ENCODE measurements at places on chromosomes 3 and 15.
A peak's percentile ranks its signal among the peaks of the same experiment; 100 is the strongest.

- DNase-seq = no peak
These were observed 316.2 kb downstream of the PTPRG start for GRCh38 chr3:61877359-61878138.

- DNase-seq = peak; percentile 35
These were observed 73.6 kb downstream of the TM4SF4 start for GRCh38 chr3:149547954-149548668.

- DNase-seq = no peak
These were observed 317.8 kb downstream of the SHQ1 start for GRCh38 chr3:72530426-72530825.

GRCh38 chr15:90046289-90046688, 45.2 kb downstream of the ZNF710 start:
- no peak for DNase-seq

GRCh38 chr15:92846741-92847140, 53.4 kb upstream of the CHD2 start:
- DNase-seq = no peak

- no peak for DNase-seq
These were observed 30.2 kb upstream of the BSN start for GRCh38 chr3:49523756-49524747.

- peak; percentile 77 for DNase-seq
These were observed 21.5 kb downstream of the SSUH2 start for GRCh38 chr3:8622873-8623691.

- peak; percentile 54 for DNase-seq
These were observed 34.7 kb downstream of the MYO5A start for GRCh38 chr15:52493968-52494367.

DNA sequence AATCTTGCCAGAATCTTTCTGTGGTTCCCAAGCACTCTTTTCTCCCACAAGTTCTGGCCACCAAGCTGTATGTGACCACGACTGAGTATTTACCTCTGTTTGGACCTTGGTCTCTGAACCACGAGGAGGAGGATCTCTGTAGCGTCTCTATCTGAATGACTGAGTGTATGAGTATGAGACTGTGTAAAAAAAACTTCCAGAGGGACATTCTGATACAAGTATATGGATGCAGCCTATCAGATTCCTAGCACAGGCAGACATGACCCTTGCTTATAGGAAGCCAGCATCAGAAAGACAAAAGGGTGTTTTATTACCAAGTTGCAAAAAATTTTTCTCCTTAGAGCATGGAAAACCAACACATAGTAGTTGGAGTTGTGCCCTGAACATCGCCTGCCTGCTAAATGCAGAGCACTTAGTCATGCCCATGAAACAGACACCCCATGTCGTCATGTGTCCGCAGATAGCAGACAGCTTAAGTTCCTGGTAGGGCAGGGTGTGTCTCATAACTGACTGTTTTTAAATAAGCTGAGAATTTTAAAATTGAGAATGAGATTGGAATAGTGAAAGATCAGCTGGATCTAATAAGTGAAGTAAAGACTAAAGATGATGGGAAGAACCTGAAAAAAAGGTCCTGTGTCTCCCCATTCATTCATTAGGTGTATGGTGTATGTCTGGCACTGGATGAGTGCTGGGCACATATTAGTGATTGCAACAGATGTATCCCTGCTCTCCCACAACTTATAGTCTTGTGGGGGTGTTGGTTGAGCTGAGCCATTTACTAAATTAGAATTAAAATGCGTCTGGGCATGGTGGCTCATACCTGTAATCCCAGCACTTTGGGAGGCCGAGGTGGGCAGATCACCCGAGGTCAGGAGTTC, 30.9 kb downstream of the DAG1 start:
- peak; percentile 69 for DNase-seq

- no peak for DNase-seq
These were observed 98.9 kb downstream of the ULK4 start for GRCh38 chr3:41863024-41863423.

DNA sequence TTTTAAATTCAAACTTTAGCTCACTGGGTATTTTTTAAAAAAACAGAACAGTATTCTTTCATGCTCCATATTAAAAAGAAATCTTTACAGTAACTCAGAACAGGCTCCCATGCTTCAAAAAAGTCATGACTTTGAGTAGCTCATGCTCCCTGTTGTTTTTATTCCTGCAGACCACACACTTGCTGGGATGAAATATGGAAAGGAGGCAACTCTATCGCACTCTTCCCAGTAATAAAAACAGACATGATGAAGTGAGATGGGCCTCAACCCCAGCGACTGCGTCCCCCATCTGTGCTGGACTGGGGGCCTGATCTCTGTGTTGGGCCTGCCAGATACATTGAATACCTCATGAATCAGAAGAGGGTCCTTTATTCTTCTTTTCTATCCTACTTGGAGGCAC, 58.9 kb downstream of the ARHGEF3 start:
- no peak for DNase-seq

GRCh38 chr3:61141227-61141626, 110.0 kb downstream of the FHIT start:
- DNase-seq = no peak

GRCh38 chr3:67650084-67650483, 4.3 kb downstream of the SUCLG2 start:
- DNase-seq = no peak

DNA sequence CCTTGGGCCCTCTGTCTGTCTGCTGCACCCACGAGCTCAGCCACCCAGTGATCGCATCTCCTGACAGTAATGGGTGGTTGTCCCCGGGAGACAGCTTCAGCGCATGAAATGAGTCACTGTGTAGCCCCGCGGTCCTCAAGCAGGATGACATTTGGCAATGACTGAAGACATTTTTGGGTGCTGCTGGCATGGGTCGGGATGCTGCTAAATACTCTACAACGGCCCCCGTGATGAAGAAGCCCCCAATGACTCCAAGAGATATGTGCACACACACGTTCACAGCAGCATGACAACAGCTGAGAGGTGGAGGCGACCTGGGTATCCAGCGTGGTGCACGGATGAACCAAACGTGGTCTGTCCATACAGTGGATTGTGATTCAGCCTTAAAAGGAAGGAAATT, 17.4 kb upstream of the ZXDC start:
- no peak for DNase-seq

- no peak for DNase-seq
These were observed 37.8 kb downstream of the PTH1R start for GRCh38 chr3:46915297-46915822.

DNA sequence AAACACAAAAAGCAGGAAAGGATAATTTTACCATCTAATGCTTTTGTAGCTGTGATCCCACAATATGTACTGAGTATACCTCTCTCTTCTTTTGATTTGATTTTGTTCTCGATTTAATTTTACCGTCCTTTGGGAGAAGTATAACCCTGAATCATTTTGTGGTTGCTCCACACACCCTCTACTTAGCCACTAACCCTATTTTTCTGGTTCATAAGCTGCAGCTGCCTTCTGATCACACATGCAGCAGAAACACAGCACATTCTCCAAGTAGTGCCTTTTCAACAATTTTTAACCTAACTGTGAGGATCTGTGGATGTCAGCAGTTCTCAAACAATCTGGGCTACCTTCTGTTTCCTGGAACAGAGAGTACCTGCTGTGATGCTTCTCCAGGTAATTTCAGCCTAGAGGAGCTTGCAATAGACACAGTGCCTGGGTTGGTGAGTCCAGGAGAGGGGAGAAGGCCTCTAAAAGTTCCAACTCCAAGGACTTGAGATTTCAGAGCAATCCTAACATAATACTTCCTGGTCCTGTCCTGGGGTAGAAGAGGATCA, 40.3 kb downstream of the HGD start:
- no peak for DNase-seq

DNA sequence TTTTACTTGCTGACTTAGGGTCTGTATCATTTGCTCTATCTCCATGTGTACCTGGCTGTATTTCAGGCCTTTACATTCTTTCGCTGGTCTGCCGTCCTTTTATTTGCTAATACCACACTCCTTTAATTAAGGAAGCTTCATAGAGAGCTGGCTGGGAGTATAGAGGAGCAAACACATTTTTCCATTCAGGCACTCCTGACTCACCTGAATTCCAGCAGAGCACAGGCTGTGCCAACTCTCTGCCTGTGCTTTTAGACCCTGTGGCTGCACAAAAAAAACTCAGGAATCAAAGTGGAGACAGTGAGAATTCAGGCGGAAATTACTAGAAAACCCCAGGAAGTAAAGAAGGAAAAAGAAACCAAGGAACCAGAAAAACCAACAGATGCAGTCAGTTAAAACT, 29.0 kb upstream of the ATP10A start:
- no peak for DNase-seq

DNA sequence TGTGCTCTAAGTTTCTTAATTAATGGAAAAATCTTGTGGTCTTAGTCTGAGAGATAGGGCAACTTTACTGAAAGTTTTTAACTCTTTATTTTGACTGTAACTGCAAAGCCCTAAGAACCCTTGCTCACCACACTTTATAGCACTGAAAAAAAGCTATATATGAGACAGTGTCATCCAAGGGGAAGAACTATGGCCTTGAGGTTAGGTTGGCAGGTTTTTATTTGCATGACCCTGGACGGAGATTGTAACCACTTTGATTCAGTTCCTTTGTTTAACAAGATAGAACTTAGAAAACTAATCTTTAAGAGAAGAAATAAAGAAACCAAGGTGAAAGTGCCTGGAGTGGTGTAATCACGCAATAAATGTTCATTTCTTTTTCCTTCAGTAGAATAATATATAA, 30.6 kb upstream of the LYSMD4 start:
- DNase-seq = no peak

GRCh38 chr15:69606144-69606543, 153.5 kb downstream of the RPLP1 start:
- no peak for DNase-seq

DNA sequence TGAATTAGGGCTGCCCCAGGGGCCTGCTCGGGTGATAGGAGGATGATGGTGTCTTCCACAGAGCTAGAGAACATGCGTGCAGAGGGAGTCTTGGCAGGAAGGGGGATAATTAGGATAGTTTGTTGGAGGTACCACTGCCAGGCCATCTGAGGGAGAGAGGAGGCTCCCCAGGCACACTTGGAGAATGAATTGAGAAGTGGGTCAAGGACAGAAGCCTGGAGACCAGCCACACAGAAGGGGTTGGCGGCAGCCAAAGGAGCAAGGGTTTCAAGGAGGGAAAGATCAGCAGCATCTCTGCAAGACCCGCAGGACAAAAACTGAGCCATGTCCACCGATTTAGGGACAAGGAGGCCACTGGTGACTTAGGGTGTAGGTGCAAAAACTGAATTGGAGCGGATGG, 6.9 kb downstream of the SLC28A1 start:
- no peak for DNase-seq

DNA sequence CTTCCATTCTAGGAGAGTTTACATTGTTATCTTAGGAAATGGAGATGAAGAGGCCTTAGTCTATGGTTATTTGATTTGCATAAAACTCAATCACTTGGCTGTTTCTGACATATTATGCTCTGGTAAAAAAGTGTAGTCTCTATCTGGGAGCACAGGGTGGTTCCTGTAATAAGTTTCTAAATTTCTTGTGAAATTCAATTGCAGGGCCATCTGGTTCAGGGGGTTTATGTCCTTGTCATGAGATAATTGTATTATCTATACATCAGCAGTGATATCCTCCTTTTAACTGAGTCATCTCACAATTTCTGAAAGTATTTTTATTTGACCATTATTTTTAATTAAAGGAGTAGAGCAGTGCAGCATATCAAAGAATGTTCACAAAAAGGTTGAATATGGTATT, 203.3 kb downstream of the MFSD1 start:
- DNase-seq = no peak

- no peak for DNase-seq
These were observed 158.3 kb downstream of the SLCO3A1 start for GRCh38 chr15:92011611-92012367.

GRCh38 chr15:34716111-34716510, 38.7 kb downstream of the GJD2 start:
- no peak for DNase-seq

DNA sequence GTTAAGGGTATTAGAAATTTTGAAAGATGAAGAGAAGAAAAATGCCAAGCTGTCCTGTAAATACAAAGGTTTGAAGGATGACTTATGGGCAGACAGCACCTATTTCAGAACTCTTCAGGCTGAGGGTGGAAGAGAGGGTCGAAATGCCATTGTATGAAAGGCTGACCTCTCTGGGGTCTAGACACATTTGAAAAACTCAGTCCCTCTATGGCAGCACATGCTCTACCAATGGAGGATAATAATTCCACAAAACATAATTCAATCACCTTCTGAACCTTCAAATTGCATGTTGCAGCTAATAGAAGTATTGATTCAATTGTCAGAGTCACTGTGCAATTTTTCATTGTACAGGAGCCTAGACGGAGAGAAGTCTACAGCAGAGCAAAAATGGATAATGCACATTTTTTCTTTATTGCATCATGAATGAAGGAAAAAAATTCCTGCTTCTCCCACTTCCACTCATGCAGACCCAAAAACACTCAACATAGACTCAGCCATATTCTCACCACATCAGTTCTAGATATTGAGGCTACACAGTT, 569.1 kb downstream of the TBL1XR1 start:
- no peak for DNase-seq
